ENCODE measurements at places on chromosomes 12 and 14.

GRCh38 chr12:124632519-124632984 lies 65.1 kb upstream of the NCOR2 start:
- no peak for DNase-seq

DNA sequence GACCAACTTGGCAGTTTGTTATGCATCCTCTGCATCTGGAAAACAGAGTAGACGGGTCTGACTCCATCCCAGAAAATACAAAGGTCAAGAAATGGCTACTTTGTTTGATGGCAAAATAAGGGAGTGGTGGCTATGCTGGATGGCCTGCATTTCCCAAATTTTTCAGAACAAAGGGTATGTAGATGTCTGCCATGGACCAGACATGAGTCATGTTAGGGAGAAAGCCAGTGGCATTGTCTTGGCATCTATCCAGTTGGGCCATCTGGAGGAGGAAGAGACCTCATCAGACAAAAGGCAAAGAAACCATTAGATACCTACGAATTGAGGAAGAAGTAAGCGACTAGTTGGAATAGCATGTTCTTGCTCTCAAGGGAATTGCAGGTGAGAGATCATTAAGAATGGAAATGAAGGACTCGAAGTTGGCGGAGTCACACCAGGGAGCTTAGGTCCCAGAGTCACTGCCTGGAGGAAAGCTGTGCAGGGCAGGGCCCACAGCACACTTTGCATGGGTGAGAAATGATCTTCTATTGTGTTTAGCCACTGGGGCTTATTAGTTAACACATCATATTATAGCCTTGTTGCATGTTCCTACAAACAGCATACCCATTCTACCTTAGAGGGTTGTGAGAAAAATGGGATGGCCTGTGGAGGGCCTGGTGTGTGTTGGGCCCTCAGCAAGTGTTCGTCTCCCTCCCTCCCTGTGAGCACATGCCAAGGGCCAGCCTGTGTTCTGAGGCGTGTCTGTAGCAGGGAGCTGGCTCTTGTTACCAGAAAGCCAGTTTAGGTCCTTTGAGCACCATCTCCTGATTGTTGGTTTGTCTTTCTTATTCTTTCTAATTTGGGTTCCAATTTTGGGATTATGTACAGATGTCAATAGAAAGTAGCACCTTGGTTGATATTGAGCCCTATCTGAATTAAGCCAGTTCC lies 119.4 kb downstream of the KTN1 start:
- no peak for DNase-seq

DNA sequence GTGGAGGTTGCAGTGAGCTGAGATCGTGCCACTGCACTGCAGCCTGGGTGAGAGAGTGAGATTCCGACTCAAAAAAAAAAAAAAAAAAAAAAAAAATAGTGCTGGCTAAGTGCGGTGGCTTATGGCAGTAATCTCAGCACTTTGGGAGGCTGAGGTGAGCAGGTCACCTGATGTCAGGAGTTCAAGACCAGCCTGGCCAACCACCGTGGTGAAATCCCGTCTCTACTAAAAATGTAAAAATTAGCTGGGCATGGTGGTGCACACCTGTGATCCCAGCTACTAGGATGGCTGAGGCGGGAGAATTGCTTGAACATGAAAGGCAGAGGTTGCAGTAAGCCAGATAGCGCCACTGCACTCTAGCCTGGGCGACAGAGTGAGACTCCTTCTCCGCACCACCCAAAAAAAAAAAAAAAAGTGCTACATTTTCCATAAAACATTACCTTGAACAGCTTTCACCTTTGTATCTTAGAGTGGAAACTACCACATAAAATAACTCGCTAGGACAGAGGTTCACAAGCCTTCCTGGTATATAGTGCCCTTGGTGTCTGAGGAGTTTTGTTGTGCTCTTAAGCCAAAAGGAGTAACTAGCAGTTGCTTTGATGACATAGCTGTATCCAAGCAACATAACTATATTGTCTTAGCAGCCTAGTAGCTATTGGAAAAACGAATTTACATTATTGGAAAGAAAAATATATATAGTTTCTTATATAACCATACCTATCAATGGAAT lies 11.1 kb downstream of the PTGES3 start:
- DNase-seq, result no peak

- DNase-seq, result no peak
These were observed 6.1 kb upstream of the CNIH1 start for GRCh38 chr14:54447231-54447692.

DNA sequence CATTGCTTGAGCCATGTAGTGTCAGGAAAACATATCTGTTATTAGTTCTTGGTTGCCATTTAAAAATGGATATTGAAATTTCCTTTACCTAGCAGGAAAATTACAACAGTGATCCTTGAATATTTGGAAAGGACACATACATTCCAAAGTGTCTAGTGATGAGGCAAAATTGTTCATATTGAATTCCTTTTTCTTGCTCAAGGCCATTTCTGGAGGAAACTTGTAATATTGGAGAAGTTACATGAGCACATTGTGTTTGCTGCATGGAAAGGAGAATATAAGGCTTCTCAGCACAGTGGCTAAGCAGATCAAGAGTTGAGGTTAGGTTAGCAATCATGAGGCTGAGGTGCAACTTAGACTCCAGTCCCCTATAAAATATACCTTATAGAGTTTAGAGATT lies 121.9 kb downstream of the PDE3A start:
- DNase-seq, result no peak

GRCh38 chr12:110281549-110282299 lies 677 bp downstream of the ATP2A2 start:
- peak; percentile 14 for DNase-seq

DNA sequence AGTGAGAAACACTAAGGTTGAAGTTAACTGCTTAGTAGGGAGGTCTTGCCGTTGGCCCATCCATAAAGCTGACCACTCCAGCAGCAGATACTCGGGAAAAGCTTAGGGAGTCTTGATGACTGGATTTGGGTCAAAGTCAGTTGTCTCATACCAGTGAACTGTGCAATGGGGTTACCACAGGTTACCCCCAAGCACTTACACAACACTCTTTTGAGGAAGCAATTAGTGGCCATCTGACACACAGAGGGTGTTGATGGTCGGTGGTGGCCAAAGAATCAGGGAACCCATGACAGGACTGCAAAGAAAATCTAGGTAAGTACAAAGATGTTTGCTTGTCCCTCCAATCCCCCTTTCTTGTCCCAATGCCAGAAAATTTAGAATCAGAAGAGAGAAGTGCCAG lies 410.2 kb downstream of the APAF1 start:
- DNase-seq, result no peak

- no peak for DNase-seq
These were observed 99.8 kb downstream of the TGFB3 start for GRCh38 chr14:75881994-75882393.

Data from stimulated activated CD8-positive, alpha-beta memory T cell treated with anti-CD3 and anti-CD28 coated beads, Interleukin-7, amount 100 ng/mL, for 48 hours (primary cell).